ENCODE measurements at places on chromosomes 5 and 9.

DNA sequence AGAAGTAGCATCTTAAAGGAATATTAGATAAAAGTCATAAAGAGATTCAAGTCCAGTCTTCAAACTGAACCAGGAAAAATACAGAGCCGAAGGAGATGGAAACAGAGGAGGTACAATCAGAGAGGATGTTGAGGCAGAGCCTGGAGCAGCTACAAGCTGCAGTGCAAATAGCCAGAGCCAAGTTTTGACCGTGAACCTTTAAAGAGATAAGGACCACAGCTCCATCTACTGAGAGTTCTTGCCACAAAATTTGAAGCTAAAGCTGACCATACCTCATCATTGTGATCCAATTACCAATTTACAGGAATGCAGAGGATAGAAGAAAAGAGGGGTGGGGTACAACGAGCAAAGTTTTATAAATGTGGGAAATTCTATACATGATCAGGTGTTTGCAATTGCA is 10.4 kb upstream of the DEPDC1B start:
- no peak for DNase-seq

GRCh38 chr5:14715481-14715880 is 51.0 kb downstream of the OTULIN start:
- no peak for DNase-seq

DNA sequence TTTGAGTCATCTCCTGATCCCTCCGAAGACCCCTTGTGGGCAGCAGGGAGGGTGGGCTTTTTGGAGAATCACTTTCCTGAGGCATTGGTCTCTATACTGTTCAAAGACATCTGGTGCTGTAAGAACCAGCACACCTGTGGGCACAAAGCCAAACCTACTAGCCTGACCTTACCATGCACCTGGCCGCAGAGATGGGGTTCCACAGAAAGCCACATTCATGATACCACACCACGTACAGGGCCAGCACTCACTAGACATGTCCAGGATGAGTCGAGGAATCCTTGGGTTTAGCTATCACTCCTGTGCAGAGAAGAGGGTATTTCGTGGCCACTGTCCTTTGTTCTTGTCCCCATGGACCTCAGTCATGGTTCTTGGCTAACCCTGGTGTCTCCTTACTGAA is 203.4 kb downstream of the CACNA1B start:
- DNase-seq = no peak

- no peak for DNase-seq
Measured at GRCh38 chr5:131524431-131524830, 110.6 kb downstream of the RAPGEF6 start.

- DNase-seq = no peak
Measured at GRCh38 chr9:112265391-112265790, 68.0 kb downstream of the PTBP3 start.

- DNase-seq = no peak
Measured at GRCh38 chr9:132156262-132156661, 5.6 kb upstream of the NTNG2 start.

All from GM04503 (cell line).